ENCODE measurements at places on chromosomes 4 and X.

DNA sequence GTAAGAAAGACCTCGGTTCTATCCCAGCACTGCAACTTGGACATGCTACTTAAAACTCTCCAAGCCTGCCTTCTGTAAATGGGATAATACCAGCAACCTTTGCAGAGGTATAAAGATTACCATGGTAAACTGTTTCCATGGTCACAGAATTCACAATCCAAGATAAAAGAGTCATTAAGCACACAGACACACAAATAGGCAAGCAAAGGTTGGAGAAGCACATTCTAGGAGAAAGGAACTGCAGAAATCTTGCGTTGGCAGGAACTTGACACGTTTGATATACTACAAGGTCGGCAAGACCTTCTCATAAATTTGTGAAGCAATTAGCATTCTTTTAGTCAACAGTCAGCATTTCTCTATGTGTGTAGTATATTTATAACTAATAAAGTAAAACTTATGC lies 12.3 kb upstream of the CHRNA9 start:
- no peak for DNase-seq

DNA sequence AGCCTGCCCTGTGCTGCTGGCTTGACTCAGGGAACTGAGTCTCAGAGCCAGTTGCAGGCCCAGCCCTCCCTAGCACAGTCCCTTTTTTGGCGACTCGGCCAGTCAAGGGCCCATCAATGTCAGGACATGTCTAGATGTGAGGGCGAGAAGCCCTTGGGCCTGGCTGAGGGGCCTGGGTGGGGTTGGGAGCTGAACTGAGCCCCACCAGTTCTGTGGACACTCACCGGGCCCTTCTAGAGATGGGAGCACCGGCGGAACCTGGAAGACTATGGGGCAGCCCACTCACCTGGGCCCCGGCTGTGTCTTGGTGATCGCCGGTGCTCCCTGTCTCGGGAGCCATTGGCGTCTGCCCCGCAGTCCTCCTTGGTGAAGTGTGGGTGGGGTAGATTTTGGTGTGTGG lies 245.9 kb downstream of the AFAP1 start:
- DNase-seq, result no peak

GRCh38 chrX:19849464-19850080 lies 37.8 kb downstream of the SH3KBP1 start:
- no peak for DNase-seq

GRCh38 chrX:36986231-36986630 lies 21.9 kb upstream of the FAM47C start:
- DNase-seq, result peak; percentile 1

DNA sequence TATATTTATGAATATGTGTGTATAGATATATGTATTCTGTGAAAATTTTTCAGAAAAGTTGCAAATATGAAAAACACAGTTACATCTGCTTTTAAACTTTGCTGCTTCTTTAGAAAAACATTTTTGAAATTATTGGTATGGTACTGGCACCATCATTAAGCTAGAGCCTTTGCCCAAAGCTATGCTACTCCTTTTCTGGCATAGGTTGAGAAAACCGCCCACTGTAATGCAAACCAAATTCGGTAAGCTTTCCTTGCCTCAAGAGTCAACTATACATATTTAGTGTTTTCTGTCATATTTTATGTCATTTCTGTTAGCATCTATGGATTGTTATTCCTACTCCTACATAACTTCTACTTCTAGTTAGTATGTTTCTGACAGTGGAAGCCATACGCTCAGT lies 50.7 kb downstream of the ANTXR2 start:
- no peak for DNase-seq

- no peak for DNase-seq
Measured at GRCh38 chr4:7537853-7538400, 103.2 kb upstream of the PSAPL1 start.
